KG1 (cell line): ENCODE measurements at places on chromosomes 1 and 21.

DNA sequence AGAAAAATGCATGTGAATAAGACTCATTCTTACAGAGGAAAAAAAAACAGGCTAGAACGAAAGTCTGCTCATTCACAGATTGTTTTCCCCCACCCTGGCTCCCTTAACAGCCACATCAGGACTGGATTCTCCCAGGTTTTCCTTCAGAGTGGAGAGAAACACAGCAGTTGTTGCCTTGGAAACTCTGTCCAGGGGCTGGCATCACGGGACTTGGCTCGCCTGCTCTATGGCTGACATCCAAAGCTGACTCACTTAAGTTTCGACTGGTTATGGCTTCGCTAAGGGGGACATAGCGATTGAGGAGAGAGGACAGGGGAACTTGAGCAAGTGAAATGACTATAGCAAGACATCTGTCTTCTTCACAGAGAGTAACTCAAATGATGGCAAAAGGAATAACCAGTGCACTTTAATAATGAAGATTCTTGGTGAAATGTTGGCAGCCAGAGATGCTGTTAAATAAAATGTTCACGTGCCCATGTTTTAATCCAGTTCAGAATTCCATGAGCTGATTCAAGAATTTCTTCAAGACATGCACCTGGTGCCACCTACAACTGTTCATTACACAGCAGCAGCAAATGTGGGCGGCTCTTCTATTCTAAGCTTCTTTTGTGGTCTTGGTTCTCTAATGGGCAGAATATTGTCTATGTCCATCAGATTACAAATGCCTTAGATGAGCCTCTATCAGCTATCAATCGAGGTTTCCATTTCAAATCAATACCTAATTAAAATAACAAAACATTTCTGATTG is 21.8 kb downstream of the MIS18A start:
- DNase-seq: no peak

DNA sequence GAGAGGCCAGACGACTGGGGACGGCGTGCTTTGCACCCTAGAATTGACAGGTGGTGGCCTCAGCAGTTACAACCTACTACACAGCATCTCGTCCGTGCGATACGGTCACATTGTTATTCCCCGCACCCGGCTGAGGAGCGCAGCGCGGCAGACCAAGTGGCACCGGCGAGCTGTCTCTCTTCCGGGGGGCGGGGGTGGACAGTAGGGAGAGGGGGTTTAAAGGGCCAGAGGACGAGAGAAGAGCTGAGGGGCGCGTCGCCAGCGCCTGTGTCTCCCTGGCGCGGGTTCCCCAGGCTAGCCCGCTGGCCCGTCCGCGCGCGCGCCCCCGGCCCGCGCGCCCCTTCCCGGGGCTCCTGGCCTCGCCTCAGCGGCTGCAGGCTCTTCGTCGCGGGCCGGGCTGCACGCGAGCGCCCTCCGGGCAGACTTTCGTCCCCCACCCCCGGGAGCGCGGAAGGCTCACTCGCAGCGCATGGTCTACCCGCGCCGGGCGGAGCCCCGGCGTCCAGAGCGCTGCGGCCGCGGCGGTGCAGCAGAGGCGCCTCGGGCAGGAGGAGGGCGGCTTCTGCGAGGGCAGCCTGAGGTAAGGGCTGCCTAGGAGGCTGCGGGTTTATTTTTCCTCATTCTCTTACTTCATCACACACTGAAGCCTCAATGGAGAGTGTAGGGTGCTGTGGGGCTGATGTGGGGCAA is at the start of gene PDE4B:
TSS of gene PDE4B (plus strand) at position 227 of the 690 bp plus-strand sequence.
- DNase-seq: peak; percentile 27

- no peak for DNase-seq
These were observed 85.1 kb downstream of the PLPP3 start for GRCh38 chr1:56494306-56494705.

GRCh38 chr1:174131032-174131638 is 28.2 kb upstream of the RABGAP1L start:
- DNase-seq: no peak

- DNase-seq: no peak
These were observed 624 bp downstream of the SLC41A1 start for GRCh38 chr1:205812271-205812877.

GRCh38 chr1:203124011-203124410 is 3.5 kb upstream of the ADORA1 start:
- DNase-seq: no peak

- no peak for DNase-seq
These were observed 9.5 kb upstream of the NDUFS5 start for GRCh38 chr1:39016604-39017171.

DNA sequence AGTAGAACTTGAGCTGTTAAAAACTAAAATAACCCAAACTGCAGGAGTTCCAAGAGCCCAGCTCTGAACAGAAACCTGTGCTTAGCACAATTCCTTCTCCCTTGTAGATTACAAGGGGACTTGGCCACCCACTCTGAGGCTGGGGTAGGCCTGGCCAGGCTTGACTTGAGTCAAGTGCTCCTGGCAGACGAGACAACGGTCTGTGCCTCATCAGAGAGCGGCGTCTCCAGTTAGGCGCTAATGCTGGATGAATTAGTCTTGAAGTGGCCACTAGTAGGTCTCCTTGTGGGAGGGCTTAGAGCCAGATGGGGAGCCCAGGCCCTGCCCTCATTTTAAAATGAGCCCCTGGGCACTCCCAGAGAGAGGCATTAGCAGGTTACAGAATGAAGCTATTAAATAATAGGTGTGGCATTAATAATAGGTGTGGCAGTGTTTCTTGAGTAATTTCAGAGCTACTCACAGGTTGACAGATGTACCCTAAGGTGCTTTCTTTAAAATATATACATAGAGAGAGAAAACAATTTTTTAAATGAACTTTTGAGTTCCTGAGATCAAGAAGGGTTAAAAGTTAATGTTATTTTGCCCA is 1.1 kb downstream of the EEIG2 start:
- DNase-seq: peak; percentile 46

DNA sequence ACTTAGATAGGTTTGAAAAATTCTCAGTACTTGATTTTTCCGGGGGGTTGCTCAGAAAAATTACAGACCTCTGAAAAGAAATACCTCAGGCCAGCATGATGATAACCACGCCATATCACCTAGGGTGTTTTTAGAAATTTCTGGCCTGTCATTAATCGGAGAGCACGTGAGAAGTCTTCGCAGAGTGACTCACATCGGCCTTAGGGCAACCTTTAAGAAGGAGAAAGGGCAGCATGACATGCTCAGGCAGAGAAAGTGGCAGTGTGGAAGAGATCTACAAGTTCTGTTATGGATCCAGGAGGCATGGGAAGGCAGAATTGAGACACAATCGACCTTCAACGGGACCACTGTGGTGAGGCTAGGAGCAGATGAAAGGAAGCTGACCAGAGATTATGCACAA is 506.3 kb downstream of the LMO4 start:
- no peak for DNase-seq

GRCh38 chr1:167716000-167716271 is 5.8 kb upstream of the MPZL1 start:
- no peak for DNase-seq

GRCh38 chr1:53606197-53606596 is 132.8 kb downstream of the GLIS1 start:
- DNase-seq: no peak

DNA sequence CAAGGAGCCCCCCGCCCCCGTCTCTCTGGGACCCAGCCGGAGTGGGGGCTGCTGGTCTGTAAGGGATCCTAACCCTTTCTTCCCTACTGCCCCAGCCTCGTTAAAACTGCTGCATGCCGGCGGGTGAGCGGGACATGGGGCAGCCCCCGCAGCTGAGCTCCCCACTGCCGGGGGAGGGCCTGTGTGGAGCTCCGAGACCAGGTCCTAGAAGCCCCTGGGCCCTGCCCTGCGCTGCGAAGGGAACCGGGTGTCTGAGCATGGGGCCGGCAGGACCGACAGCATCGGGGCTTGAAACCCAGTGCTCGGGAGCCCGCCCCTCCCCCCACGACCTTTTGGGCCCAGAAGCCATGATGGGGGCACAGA is 9.2 kb upstream of the COL6A1 start:
- no peak for DNase-seq

DNA sequence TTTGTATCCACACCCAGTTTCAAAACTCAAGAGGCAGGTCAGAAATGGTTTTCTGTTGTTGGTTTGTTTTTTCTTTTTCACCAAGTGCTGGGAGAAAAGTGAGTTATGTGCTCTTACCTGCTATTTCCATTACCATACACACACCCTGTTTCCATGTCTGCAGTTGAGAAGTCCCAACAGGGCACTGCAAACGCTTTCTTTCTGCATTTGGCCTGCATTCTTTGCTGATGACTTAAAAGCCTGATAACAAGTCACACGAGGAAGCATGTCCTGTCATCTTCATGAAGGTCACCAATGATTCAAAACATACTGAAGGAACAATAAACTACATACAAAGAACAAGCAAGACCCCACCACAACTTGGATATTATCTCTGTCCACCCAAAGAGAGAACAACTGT is 24.8 kb upstream of the KCNE1 start:
- no peak for DNase-seq

DNA sequence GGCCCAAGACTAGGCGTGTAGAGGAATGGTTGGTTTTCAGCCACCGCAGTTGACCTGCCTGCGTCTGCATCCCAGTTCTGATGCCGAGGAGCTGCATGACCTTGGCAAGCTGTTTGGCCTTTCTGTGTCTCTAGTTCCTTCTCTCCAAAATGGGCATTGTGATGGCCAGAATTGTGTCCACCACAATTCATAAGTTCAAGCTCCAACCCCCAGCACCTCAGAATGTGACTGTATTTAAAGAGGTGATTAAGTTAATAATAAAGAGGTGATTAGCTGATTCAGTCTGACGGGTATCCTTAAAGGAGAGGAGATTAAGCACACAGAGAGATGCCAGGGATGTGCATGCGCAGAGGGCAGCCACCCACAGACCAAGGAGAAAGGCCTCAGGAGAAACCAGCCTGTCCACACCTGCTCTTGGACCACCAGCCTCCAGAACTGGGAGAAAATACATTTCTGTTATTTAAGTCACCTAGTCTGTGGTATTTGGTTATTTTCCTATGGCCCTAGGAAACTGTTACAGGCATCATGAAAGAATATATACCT is 28.5 kb downstream of the MAB21L3 start:
- DNase-seq: no peak

- no peak for DNase-seq
These were observed 1.7 kb downstream of the SDC3 start for GRCh38 chr1:30906631-30907441.

GRCh38 chr21:44578371-44579055 is 1.9 kb downstream of the KRTAP10-5 start:
- no peak for DNase-seq

- DNase-seq: no peak
These were observed 369.9 kb downstream of the SIPA1L2 start for GRCh38 chr1:232260045-232260444.

- no peak for DNase-seq
These were observed 21.7 kb downstream of the RHBG start for GRCh38 chr1:156390469-156391365.

DNA sequence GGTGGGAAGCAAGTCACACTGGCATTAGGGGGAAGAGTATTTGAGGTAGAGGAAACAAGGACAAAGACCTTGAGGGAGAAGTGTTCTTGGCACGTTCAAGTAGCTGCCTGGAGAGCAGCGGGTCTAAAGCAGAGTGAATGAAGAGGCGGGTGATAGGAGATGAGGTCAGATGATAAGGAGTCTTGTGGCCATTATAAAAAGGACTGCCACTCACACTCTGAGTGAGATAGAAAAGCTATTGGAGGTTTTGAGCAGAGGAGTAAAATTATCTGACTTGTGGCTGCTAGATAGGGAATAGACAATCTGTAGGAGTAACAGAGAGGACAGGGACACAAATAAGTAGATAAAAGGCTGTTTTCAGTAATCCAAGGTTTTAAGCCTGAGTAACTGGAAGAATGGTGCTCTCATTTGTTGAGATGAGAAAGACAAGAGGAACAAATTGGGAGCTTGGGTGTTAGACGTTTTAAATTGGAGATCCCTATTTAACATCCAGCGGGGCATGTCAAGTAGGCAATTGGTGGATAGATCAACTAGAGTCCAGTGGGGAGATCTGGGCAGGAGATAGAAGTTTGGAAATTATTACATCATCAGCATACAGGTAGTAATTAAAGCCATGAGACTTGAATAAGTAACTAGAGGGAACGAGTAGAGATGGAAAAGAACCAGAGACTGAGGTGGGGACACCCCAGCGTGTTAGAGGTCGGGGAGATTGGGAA is 43.7 kb downstream of the HENMT1 start:
- no peak for DNase-seq

GRCh38 chr1:228923973-228924686 is 188.9 kb downstream of the RHOU start:
- no peak for DNase-seq

GRCh38 chr1:116496380-116496779 is 74.4 kb downstream of the CD58 start:
- DNase-seq: no peak

GRCh38 chr21:38183961-38184360 is 72.8 kb upstream of the KCNJ15 start:
- no peak for DNase-seq

DNA sequence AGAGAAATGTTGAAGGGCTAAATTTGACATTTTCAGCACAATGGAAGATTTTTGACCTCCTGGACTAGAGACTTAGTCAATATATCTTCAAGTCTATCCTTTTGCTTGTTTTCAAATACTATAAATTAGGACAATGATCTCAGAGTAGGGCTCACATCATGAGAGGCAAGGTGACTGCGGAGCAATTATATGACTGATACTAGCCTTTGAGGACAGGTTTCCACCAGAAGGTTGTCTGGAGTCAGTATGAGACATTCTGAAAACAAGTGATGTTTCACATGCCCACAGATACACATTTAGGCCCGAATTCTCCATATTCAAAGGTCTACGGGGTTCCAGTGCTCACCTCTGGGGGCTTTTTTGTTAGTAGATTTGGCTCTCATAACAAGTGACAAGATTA is 142.3 kb upstream of the SAMSN1 start:
- no peak for DNase-seq

- no peak for DNase-seq
These were observed 141.4 kb upstream of the CXADR start for GRCh38 chr21:17371450-17371849.

- no peak for DNase-seq
These were observed 3.8 kb upstream of the DMBX1 start for GRCh38 chr1:46485564-46486431.

DNA sequence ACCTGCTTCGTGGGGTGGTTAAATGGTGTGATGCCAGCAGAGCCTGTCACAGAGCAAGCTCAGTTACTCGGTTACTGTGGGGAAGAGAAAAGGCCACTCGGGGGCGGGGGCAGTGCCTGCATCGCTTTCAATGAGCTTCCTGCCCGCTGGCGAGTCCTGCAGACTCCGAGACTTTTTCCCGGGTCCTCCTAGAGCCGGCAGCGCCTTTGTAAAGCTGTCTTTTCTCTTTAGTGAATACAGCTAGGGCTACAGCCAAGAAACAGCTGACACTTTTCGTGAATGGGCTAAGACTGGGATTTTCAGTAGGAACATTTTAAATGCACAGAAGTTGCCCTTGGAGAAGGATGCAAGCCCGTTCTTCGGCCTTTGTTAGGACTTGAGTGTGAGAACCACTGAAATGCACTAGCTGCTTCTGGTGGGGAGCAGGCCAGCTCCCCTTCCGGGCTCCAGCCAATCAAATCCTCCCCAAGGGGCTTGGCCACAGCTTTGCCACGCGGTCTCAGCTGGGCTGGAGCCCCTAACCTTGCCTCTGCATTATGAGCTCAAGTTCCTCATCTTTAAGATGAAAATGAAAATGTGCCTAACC is 23.4 kb upstream of the EFHD2 start:
- DNase-seq: no peak

GRCh38 chr1:172112576-172112975 is 271.3 kb downstream of the DNM3 start:
- DNase-seq: no peak

GRCh38 chr1:245716561-245716960 is 561.8 kb downstream of the KIF26B start:
- no peak for DNase-seq
